ENCODE measurements at places on chromosomes 11 and 22.

GRCh38 chr11:117912497-117912896 lies 16.7 kb downstream of the TMPRSS13 start:
- DNase-seq: no peak

- no peak for DNase-seq
Measured at GRCh38 chr11:3030289-3031070, 26.7 kb downstream of the CARS1 start.

- DNase-seq: no peak
Measured at GRCh38 chr11:77038825-77039326, 4.7 kb downstream of the B3GNT6 start.

GRCh38 chr11:13784855-13785254 lies 116.4 kb downstream of the FAR1 start:
- no peak for DNase-seq

GRCh38 chr22:50403701-50404101 lies 60.6 kb downstream of the PPP6R2 start:
- no peak for DNase-seq

- no peak for DNase-seq
Measured at GRCh38 chr11:117934526-117935307, 5.5 kb upstream of the TMPRSS13 start.

DNA sequence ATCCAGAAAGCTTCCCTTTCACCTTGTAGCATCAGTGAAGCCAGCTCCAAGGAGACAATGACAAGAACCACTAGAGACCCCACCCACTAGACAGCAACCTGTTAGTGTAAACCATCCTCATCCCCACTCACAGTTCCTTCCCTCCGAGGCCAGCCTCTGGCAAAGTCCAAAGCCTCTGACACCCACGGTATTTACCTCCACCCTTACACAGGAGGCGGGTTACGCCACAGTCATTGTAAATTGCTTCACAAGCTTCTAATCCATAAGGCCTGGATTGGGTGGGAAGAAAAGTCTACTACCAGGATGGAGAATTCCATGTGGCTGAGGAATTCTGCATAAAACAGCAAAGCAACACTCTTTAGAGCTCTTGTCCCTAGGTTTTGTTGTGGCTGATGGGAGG lies 287.4 kb downstream of the BUD13 start:
- DNase-seq: no peak

- no peak for DNase-seq
Measured at GRCh38 chr11:60810569-60810968, 25.4 kb downstream of the MS4A10 start.

- no peak for DNase-seq
Measured at GRCh38 chr11:8222820-8223512, 40.7 kb downstream of the LMO1 start.

GRCh38 chr22:19808873-19809478 lies 45.7 kb downstream of the GNB1L start:
- no peak for DNase-seq

GRCh38 chr22:24450610-24451009 lies 23.2 kb downstream of the ADORA2A start:
- DNase-seq: no peak

DNA sequence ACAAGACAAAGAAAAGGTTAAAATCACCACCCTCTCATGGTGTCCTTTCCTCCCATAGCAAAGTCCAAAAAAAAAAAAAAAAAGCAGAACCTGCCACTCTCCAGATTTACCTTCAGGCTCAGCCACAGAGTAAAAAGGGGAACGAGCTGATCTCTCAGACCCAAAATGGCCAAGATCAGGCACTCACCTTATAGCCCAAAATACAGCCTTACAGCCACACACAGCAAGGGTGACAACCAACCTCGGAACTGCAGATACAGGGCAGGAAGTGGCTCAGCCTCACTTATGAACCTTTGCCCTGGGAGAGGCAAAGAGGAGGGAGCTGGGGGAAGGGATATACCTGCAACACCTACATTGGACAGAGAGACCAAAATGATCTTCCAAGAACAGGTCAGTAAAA lies 4.5 kb downstream of the FHIP1B start:
- DNase-seq: no peak

DNA sequence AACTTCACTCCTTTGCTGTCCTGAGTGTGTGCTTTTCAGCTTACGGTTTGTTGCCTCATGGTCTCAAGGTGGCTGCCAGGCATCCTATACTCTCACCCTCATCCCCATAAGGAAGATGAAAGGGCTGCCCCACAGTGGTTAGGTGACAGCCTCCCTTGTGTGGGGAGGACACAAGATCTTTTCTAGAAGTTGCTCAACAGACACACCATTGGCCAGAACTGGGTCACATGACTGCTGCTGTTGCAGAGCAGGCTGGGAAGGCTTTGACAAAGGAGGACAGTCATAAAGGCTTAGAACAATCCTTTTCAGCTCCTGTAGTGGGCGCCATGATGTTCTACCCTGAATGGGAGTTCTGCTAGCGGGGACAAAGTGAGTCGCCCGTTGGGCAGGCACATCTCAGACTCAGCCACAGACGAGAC lies 69.7 kb upstream of the RASD2 start:
- DNase-seq: no peak

GRCh38 chr11:124897674-124898262 lies at the start of gene ROBO4:
TSS of gene ROBO4 (minus strand) at chr11:124897865. CDS start at chr11:124897795, 70 bp downstream.
- DNase-seq: no peak

DNA sequence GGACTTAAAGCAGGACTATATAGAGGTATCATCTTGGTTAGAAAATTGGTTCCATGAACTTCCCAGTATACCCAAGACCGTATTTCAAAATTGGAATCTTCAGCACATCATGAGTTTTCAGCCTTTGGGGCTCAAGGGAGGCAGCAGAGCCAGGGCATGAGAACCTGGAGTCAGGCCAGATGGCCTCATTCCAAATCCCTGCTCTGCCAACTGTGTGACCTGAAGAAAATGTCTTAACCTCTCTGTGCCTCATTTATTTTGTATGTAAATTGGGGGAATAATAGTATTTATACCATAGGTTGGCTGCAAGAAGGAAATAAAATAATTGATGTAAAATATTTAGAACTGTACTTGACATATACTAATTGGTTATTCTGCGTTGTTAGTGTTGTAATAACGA lies 987.6 kb downstream of the TBC1D22A start:
- no peak for DNase-seq

DNA sequence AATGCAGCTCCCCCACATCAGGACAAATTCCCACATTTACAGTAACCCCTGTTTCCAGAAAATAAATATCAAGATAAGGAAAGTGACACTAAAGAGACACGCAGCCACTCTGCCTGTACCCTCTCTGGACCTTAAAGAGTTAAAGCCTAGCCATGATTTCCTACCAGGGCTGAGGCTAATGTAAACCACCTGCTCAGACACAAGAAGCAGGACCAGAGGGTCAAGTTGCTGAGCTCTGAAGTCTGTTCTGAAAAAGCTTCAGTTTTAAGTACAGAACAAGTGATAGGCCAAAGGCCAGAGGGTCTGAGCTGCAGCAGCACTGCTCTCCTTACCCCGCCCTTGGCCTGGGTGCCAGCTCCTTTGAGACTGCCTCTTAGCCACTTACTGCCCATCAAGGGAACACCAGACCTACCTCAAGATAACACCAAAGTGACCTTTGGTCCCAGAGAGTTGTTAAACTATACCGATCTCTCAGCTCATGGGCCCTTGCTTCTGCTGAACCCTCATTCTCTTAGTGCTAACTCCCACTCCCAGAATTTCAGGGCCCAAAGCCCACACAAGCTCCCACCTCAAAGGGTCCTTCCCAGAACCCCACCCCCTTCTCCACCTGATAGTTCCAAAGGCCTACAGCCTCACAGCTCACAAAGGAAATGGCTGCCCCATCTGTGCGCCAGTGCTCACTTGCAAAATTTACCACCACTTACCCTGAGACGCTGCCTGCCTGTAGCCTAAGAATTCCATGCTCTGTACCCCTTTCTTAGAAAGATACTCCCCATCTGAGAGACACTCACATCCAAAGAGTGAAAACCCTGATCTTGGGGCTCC lies 40.5 kb downstream of the IL18BP start:
- DNase-seq: no peak

DNA sequence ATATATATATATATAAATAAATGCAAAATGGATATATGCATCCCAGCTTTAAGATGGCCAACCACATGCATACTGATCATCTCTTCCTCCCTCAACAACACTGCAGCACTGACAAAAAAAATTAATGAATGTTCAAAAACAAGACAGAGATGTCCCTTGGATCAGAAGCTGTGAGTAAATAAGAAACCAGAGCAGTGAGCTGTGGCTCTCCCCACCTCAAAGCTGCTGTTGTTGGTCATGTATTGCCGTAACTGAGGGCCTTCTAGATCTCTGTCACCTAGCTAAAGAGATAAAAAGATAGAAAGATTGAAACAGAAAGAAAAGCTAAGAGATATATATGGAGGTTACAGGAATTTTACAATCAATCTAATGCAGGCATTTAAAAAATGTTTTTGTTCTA lies 15.5 kb upstream of the TMEM135 start:
- no peak for DNase-seq

DNA sequence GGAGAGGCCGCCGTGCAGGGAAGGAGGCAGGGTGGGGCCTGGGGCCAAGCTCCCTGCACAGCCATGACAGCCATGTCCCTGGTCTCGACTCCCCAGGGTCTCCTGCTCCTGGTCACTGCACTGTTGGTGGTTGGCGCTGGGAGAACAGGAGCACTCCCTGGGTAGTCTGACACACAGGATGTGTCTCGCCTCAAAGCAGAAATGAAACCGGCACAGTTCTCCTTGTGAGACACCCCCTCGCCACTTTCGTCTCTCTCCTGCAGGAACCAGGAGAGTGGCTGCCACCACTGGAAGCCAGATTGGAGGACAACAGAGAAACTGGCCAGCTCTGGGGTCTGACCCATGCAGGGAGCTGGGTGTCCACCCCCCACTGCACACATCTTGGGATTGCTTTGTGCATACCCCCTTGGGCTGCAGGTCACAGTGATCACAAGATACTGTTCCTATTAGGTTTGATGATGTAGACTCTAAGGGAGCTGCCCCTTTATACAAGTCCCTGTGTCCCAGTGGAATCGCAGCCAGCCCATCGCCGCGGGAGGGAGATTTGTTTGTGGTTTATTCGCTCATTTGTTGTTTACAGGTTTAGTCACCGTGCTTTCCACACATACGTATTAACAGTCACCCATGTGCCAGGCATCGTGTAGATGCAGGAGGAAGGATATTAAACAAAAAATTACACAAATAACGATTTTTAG lies 27.0 kb upstream of the YWHAH start:
- no peak for DNase-seq

GRCh38 chr11:1503708-1504104 lies 17.1 kb upstream of the MOB2 start:
- no peak for DNase-seq

DNA sequence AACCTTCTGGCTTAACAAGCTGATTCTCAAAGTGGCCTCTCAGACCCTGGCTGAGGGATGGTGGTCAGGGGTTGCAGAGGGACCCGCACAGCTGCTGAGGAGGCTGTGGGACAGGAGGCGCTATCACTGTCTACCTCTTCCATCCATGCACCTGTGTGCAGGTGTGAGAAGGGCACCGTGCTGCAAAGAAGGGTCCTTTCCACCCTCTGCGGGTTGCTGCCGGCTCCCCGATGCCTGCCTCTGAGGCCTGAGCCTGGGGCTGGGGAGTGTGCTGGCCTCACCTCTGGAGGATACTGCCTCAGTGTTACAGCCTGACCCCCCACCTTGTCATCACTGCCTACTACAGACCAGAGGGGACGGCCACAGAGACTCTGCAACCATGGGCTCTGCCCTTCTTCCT lies 66.1 kb upstream of the B3GAT1 start:
- DNase-seq: no peak

Data from frontal cortex (tissue), 4 donors.